GM19239 (cell line): ENCODE measurements at places on chromosomes 12 and 14.

DNA sequence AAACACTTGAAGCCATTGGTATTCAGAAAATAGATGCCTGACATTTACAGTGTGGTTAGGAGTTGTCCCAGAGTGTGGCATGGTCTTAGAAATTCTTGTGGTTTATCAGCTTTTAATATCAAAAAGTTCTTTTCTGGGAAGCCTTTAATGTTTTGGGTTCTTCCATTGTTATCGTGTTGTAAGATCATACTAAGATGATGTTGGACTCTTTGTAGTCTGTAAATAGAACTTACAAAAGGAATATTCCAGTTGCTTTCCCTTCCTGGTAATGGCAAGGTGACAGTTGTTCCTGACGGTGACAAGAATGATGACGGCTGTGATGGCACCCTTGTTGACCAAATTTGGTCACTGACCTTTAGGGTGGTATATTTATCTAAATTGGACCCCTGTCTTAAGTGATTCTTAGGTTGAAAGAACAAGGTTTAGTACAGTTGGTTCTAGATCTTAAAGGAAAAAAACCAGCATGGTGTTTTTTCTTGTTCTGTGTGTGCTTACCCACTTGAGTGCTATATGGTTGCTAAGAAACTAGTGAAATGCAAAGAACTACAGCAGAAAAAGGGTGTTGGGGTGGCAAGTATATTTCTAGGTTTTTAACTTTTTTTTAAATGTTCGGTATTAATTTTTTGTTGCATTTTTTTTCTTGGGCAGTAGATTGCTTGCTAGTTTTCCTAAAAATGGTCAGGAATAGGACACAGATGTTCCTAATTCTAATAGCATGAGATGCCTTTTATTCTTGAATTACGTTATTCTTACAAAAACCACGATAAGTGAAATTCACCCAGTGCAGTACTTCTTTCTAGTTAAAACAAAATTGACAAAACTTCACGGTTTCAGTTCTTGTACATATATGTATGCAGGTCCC, 2.1 kb downstream of the ATP2A2 start:
- no peak for DNase-seq

- no peak for DNase-seq
Measured at GRCh38 chr12:24599736-24600135, 349.2 kb downstream of the BCAT1 start.

DNA sequence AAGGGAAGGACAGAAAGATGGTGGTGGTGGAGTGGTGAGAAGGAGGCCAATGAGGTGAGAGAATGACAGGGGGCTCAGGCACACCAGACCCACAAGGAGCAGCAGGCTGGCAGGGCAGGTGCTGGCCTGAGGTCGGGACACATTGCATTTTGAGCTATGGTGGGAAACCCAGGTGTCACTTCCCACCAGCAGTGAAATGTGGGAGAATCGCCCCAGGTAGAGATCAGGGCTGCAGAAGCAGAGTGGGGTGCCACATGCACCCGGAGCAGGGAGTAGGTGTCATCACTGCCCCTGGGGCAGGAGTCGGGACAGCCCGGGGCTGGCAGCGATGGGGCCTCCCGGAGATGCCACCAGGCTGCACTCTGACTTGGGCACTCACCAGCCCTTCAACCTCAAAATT, 315.8 kb downstream of the BCL11B start:
- DNase-seq, result no peak

DNA sequence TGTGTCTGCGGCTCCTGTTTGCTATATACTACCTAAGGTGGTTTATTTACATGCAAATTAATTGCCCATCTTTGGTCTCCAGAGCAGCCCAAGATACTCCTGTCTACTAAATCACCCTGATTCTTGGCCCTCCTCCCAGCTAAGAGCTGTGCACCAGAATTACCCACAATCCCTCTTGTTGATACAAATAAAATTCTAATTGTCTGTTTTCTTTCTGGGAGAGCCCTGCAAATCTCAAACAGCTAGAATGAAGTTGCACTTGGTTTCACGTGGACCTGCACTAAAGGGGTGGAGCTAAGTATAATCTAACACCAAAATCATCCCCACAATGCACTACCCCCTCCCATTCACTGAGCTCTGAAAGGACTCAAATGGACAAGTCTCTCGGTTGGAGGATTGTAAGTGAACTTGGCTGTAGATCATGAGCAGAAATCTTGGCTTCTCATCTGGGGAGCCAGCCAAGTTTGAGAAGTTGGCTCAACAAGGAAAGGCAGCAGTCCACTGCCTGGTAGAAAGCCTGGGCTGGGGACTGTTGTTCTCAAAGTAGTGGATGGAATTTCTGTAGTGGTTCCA, 6.6 kb downstream of the MAX start:
- no peak for DNase-seq

DNA sequence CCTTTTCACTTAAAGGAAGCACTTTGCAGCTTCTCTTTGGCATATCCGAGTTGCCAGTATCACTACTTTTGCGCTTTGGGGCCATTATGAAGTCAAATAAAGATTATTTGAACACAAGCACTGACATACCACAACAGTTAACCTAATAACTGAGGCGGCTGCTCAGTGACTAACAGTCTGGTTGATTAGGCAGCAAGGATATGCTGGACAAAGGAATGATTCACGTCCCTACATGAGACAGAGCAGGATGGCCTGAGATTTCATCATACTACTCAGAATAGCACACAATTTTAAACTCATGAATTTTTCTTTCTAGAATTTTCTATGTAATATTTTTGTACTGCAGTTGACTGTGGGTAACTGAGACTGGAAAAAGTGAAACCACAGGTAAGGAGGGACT, 56.9 kb upstream of the E2F7 start:
- DNase-seq, result no peak

DNA sequence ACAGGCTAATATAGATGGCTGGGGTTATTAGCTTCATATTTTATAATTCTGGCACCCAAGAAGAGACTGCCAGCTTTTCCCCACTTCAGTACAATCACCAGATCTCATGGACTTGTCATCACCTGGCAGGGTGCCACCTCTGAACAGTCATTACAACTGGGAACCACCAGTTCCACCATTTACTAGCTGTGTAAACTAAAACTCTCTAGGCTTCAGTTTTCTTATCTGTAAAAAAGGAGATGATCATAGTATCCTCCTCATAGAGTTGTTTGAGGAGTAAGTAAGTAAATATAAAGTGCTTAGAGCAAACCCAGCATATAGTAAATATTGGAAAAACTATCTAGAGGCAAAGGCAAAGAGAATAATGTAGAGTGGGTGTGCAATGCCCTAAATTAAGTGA, 19.3 kb downstream of the CPNE8 start:
- DNase-seq, result no peak
